NCI-H1930 (cell line): ENCODE measurements at places on chromosomes 6 and 20.

GRCh38 chr20:1467082-1467354 lies 369 bp upstream of the NSFL1C start:
- DNase-seq = no peak

GRCh38 chr20:59160389-59161115 lies 3.1 kb upstream of the ZNF831 start:
- DNase-seq = no peak

DNA sequence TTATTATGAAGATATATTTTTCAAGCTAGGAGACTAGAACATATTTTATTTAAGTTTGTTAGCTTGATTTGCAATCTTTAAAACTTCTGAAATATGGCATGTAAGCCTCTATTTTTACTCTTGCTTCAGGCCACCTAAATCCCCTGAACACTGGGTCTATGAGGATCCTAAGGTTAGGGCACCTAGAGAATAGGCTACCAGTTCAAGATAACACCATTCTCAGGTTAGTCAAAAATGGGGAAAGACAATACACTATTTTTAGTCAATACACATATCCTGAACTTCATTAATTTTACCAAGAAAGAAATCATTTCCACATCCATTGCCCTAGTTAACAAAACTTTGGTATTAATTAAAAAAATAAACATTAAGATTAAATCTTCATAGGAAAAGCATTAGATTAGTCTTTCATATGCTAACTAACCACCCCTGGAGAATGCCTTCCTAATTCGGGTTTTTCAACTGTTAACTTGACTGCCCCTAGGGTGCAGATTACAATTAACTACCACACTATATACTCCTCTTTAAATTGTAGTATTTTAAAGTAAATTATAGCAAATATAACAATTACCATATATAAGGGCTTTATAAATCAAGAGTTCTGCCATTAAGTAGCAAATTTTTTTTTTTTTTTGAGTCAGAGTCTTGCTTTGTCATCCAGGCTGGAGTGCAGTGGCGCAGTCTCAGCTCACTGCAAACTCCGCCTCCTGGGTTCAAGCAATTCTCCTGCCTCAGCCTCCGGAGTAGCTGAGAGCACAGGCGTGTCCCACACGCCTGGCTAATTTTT lies 6.7 kb upstream of the HSF2 start:
- DNase-seq = no peak

DNA sequence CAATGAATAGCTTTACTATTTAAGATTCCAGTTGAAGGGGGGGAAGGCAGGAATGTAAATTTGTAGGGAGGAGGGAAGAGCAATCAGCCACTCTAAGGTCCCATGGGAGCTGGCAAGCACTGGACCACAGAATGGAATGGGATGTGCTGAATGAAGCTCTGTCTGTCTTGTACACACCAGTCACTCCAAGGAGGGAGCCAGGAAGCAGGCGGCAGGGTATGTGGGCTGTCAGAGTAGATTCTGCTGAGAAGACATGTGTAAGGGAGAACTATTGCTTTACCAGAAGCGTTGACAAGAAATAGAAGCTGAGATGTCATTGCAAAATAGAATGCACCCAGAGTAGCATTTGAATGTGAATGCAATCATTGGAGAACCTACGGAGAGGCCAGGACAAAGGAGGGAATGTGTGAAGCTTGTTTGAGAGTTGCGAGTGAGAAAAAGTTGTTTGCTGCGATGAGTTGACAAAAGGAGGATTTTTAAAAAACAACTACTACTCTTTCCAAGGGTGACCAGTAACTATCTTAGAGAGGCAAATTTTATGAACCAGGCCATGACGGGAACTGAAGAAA lies 25.2 kb upstream of the PDE7B start:
- DNase-seq = no peak

- DNase-seq = no peak
Observed at GRCh38 chr6:136039185-136039584, 187.7 kb downstream of the PDE7B start.

- no peak for DNase-seq
Observed at GRCh38 chr6:28410767-28411166, 11.2 kb upstream of the ZSCAN12 start.

- DNase-seq = no peak
Observed at GRCh38 chr20:36086767-36087166, 67.8 kb upstream of the EPB41L1 start.

DNA sequence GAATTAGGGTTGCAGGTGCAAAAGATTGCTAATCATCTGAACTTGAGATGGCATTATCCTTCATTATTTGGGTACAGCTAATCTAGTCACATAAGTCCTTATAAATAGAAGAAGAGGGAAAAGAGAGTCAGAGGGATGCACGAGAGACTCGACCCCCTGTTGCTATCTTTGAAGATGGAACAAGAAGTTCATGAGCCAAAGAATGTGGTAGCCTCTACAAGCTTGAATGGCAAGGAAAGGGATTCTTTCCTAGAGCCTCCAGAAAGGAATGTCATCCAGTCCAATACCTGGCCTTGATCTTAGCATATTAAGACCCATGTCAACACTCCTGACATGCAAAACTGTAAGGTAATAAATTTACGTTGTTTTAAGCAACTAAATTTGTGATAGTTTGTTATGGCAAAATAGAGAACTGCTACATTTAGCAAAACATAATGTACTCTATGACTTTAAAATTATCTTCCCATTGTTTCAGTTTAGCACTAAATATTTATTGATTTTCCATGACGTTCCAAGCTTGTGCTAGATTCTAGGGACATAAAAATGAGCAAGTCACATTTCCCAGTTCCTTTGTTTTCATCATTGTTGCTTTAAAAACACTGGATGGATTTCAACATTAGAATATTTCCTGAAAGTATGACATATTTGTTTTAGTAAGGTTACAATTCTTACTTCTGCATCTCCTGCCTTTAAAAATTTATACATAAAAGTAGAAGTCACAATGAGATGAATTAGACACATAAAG lies 12.7 kb downstream of the MANEA start:
- DNase-seq = no peak

GRCh38 chr20:32249030-32249738 lies 28.3 kb upstream of the KIF3B start:
- DNase-seq = no peak

- no peak for DNase-seq
Observed at GRCh38 chr6:34051331-34051919, 94.5 kb downstream of the GRM4 start.

- DNase-seq = no peak
Observed at GRCh38 chr6:110488606-110489190, 12.3 kb upstream of the SLC22A16 start.

DNA sequence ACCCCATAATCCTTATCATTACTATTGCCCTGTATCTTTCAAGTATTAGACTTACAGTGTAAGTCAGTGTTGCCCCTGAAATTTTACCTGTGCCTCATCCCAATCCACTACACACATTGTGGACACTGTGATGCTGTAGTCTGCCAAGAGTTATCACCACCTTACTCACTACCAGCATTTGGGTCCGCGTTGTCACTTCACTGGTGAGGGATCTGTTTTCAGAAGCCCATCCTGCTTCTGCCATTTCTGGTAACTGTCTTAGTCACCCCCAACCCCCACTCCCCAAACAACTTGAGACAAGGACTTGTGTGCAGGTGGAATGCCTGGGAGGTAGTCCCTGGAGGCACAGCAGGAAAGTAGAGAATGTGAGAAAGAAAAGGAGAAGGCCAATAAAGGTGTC lies 6.0 kb upstream of the RAB44 start:
- no peak for DNase-seq

- no peak for DNase-seq
Observed at GRCh38 chr6:137743493-137743892, 123.6 kb upstream of the TNFAIP3 start.

DNA sequence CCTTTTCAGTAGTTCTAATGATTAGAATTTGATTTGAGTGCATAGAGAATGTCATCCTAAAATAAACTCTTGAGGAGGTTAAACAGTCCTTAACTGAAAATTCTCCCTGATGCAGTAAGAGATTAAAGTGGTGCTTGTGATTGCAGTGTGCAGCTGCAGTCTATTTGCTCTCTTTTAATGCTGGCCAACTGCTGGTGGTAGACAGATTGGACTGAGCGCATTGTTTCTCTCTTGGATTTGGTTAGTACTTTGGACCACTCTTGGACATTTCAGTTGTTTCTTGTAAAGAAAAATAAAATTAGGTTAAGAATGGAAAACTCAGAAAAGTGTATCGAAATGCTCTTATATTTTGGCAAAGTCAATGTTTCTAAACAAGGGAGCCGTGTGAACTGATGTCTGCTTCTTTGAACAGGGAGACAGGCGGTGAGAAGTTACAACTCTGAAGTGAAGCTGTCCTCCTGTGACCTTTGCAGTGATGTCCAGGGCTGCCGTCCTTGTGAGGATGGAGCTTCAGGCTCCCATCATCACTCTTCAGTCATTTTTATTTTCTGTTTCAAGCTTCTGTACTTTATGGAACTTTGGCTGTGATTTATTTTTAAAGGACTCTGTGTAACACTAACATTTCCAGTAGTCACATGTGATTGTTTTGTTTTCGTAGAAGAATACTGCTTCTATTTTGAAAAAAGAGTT lies 127.2 kb downstream of the CD109 start:
- DNase-seq = no peak

- DNase-seq = no peak
Observed at GRCh38 chr6:5730585-5731263, 276.0 kb downstream of the NRN1 start.

GRCh38 chr6:158290659-158291058 lies 21.6 kb upstream of the TULP4 start:
- no peak for DNase-seq

DNA sequence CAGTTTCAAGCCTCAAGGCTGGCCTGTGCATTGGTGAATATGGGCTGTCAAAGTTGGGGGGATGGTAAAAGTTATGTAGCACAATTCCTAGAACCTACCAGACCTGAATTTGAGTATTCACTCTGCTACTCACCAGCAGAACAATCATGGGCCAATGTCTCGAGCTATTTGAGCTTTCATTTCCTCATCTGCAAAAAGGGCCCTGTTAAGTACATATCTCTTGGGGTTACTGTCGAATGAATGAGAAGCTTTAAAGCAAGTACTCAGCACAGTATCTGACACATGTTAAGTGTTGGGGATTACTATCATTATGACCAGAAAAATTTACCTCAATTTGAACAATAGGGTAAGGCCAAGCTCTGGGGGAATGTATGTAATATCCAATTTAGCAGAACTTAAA lies 13.5 kb upstream of the ENPP4 start:
- DNase-seq = no peak

GRCh38 chr6:3449321-3449720 lies 7.5 kb downstream of the SLC22A23 start:
- no peak for DNase-seq

- DNase-seq = no peak
Observed at GRCh38 chr6:96742702-96743101, 94.6 kb downstream of the GPR63 start.

DNA sequence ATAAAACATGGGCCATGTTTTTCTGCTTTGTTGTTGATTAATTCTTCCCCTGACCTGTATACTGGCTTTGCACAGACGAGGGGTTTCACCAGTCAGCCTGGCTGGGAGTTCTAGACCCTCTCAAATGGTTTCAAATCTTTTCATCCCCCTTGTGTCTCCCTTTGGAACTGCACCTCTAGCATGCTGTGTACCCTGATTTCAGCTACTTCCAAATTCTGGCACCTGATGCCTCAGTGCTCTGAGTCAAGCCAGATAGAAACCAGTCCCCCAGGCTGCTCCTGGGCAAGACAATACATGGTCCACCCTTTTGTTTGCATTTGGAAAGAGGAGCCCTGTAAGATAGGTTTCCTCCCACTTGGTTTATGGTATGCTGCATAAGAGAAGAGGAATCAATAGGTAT lies 290.2 kb downstream of the BTBD3 start:
- DNase-seq = no peak

GRCh38 chr6:95819939-95820338 lies 195.8 kb upstream of the FUT9 start:
- DNase-seq = no peak

DNA sequence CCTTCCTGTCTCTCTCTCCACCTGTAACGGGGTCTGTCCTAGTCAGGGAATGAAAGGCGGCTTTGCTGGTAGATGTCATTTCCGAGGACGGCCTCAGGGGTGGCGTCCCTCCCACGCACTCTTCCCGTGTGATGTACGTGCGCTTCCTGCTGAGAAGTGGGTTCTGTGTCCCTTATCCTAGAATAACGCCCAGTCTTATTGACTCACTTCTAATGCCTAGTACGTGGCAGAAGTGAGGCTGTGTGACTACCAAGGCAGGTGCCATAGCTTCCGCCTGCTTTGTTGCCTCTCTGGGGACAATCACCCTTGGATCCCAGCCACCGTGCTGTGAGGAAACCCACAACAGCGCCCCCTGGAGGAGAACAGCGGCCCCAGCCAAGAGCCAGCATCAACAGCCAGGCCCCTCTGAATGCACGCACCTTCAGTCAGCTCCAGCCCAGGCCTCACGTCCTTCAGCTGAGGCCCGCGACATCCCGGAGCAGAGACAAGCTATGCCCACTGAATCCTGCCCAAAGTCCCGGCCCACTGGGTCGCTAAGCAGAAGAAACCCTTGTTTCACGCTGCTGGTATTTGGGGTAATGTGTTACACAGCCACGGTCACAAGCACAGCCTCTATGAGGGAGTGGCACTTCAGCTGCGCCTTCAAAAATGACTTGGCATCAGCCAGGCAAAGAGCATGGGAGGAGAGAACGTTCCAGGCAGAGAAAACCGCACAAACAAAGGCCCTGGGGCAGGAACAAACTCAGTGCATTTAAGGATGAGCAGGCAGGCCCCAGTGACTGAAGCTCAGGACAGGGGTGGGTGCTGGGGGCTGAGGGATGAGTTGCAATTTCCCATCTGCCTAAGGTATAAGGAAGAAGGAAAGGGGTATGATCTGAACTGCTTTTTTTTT lies 224.2 kb downstream of the NFATC2 start:
- no peak for DNase-seq

DNA sequence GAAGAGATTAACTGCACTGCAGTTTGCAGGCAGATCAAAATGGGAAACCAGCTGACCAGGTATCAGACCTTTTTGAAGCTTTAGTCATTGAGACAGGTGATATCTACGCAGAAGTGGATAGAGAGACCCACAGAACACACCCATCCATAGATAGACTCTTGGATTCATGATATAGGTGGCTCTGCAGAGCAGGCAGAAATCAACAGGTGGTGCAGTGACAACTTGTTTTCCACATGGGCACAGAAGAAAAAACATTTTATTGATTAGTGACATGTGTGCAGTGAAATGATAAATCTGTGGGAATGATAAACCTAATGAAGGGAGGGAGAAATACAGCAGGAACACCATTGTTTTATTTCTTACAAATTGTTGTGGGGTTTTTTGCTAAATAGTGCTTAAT lies 45.2 kb downstream of the NUDT3 start:
- no peak for DNase-seq

GRCh38 chr6:1527073-1527457 lies 82.7 kb upstream of the FOXC1 start:
- DNase-seq = no peak

GRCh38 chr6:81612136-81612535 lies 140.3 kb downstream of the TENT5A start:
- DNase-seq = no peak
